ENCODE measurements at places on chromosomes 5 and 9.

GRCh38 chr9:112997236-112997941, 14.6 kb downstream of the ZNF883 start:
- no peak for DNase-seq

DNA sequence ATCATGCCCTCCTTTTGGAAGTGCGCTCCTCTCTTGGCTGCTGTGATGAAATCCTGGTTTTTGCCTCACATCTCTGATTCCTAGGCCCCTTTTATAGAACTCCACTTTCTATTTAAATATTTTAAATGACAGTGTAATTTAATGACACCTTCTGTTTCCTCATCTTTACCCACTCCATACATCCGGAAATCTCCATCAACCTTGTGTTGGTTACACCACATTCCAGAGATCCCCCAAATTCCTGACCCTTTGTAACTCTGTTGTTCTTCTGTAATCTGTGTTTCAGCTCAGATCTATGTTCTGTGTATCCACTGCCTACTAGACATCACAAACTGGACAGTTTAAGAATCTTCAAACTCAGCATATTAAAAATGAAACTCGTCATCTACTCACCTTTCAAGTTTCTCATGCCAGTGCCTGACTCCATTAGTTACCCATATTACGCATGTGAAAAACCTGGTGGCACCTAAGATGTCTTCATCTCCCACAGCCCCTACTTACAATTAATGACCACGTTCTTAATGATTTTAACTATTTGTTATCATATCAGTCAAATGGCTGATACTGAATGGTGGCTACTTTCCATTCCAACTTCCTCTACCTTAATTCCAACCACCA, 25.1 kb downstream of the PARP8 start:
- DNase-seq = no peak

DNA sequence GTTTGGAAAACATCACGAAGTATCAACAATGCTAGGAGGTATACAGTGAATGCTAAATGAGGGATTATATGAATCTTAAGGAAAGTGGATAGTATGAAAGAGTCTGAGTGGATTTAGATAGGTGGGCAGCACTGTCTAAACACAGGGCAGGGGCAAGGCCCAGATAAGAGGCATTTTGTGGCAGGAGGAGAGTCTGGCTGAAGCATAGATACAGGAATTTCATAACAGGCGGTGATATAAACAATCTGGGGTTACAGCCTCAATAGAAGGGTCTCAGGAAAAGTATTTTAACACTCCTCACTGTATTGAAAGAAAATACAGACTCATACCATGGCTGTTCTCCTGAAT, 96.9 kb downstream of the PLPP1 start:
- DNase-seq = no peak

- DNase-seq = no peak
These were observed 521.2 kb downstream of the IRX1 start for GRCh38 chr5:4116834-4117233.

DNA sequence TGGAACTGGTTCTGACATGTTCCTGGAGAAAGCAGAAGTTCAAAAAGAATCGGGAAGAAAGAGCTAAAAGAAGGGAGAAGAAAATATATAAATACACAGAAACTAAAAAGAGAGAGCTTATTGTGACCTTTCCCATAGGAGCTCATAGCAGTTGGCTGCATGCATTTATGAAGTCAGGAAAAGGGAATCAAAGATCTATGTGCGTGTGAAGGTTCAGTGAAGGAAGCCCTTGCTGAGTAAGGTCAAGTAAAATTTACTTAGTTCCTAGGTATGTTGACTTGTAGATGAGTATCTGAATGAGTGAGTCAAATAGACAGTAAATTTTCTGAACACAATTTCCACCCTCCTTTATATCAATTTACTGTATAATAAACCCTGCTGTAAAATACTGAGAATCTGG, 632.5 kb downstream of the SLCO4C1 start:
- no peak for DNase-seq

DNA sequence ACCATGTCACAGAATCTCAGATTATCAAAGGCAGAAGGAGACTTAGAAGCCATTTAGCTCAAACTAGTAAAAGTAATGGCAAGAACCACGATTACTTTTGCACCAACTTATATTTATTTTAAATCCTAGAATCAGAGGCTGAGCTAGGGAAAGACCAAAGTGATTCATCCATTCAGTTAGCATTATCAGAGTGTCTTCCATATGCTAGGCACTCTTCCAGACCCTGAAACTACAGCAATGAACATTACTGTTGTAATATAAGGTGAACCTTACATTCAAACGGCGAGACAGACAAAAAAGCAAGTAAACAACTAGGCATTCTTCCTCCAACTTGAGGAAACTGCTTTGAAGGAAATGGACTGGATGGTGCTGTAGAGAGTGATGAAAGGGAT, 7.9 kb downstream of the PDE6A start:
- DNase-seq = no peak

DNA sequence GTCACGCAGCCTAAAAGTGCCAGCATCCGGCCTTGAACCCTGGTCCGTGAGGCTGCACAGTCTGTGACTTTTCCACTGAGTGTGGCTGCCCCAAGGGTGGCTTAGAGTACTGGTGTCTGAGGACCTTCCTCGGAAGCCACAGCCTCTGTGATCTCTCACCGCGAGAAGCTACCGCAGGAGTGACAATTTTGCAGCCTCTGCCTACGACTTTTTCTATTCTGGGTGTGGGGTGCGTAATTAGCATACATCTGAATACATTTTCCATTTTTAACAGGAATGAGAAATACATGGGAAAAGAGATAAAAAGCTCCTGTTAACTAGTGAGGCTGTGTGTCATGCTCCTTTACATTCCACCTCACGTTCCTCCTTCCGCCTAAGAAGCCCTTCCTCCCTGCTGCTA, 48.3 kb upstream of the HRH2 start:
- DNase-seq = no peak

DNA sequence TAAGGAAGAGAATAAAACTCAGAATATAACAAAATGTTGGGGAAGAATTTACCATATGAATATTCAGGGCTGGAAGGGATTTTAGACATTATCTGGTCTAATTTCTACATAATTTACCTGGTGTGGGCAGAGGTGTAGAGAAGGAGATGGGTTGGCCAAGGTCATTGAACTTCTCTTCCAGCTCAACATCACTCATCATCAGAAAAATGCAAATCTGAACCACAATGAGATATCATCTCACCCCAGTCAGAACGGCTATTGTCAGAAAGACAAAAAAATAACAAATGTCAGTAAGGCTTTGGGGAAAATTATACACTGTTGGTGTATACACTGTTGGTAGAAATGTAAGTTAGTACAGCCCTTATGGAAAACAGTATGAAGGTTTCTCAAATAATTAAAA, 121.7 kb downstream of the PTTG1 start:
- DNase-seq = no peak

DNA sequence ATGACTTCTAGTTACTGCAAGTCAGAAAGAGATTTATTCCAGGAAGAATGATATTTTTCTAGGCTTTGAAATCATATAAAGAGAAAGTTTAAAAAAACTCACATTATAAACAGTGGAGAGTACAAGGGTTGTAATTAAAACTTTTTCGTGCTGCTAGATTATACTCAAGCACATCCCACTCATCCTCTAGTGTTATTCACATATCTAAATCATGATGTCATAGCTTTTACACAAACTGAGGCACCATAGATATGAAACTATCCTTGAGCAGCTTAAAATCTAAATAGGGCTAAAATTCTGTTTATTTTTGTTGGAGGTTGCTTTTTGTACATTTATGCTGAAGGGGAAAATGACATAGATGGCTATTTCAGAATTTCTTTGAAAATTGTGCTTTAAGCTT, 30.0 kb downstream of the TENT2 start:
- DNase-seq = no peak

Measured in T-helper 1 cell (primary cell).